Breast epithelium (tissue), 4 donors: ENCODE measurements at places on chromosomes 5 and 9. TPM values are rescaled to one million over a fixed set of nuclear protein-coding genes. Genes with fewer than 3 reads are reported as not detected.

Gene LHX6
- 1.8 TPM for total RNA-seq

Gene IFNA13
- total RNA-seq: not detected

Gene DND1
- 2.6 TPM for total RNA-seq

DNA sequence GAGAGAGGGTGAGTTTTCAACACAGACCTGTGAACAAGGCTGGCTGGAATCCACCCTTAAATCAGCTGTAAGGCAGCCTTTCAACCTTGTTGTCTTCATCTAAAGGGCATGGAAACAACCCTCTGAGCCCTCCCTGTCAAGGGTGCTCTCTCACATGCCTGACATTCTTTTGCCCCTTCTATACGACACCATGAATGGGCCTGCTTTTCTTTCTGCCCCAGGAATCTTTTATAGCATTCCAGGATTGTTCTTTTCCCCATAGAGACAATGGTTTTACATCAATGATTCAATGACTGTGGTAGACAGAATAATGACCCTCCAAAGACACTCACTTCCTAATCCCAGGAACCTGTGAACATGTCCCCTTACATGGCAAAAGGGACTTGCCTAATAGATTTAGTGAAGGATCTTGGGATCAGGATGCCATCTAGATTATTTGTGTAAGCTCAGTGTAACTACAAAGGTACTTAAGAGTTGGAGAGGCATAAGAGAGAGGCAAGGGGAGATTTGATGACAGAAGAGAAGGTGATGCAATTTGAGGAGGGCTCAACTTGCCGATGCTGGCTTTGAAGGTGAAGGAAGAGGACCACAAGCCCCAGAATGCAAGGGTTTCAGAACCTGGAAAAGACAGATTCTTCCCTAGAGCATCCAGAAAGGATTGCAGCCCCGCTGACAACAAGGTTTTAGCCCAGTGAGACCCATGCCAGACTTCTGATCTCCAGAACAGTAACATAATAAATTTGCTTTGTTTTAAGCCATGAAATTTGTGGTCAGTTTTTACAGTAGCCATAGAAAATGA is 29.2 kb upstream of the HMHB1 start:
- no peaks in the 10 kb centered on the region for H3K36me3 ChIP-seq
- no peak for DNase-seq
- H3K27ac ChIP-seq: no peak overlapping the region
- no peak overlapping the region for H3K4me3 ChIP-seq

DNA sequence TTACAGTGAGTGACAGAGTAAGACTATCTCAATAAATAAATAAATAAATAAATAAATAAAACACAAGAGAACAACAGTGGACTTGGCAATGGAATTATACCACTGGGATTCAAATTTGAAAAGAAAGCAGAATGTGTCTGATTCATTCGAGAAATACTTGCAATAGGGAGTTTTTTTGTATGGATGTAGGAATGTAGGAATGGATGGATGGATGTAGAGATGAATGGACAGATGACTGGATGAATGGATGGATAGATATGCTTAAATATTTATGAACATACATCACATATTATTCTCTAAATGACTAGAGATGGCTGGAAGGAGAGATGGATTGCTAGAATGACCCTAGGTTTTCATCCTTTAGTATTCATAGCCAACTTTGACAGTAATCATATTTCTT is 22.0 kb upstream of the CEMIP2 start:
- H3K4me3 ChIP-seq: no peak overlapping the region
- H3K36me3 ChIP-seq: no peaks in the 10 kb centered on the region
- no peak overlapping the region for H3K27ac ChIP-seq
- no peak for DNase-seq
- no peaks in the 10 kb centered on the region for H3K27me3 ChIP-seq
- H3K4me1 ChIP-seq: no peaks in the 10 kb centered on the region

DNA sequence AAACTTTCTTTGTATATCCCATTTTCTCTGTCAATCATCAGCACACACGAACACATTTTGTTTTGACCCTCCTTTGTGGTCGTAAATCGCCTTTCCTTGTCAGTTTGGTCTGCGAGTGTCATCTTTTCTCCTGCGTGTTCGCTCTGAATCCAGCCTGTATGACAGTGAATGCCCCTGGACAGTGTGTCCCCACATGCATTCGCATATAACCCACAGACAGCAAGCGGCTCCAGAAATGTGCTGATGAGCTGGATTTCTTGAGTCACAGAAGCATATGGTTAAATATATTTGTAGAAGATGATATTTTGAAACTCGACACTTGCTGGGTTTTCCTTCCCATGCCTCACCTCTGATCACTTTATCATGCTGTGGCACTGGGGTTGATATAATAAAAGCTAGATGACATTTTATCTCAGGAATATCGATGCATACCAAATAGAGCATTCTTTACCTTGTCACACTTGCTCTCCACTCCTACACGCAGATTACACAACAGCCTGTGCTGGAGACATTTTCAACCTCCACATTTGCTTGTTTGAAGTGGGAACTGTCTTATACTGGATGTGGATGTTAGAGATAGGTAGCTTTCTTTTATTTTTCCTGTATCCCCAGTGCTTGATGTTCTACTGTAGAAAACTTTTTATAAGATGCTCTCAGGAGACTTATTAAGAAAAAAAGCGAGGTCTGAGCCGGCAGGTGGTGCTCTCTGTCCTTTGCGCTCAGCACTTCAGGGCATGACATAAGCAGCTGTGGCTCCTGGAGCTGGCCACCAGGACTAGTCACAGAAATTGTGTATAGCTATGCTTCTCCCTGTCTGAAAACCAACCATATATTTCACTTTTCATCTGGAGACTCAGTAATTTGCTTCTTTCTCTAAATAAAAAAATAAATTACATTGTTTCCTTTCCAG is 215.1 kb downstream of the SH3GL2 start:
- no peaks in the 10 kb centered on the region for H3K36me3 ChIP-seq
- H3K27me3 ChIP-seq: no peaks in the 10 kb centered on the region
- H3K4me1 ChIP-seq: no peaks in the 10 kb centered on the region

- DNase-seq: no peak
- H3K4me1 ChIP-seq: no peaks in the 10 kb centered on the region
- peak overlapping the region; percentile 9 for H3K27ac ChIP-seq
- H3K4me3 ChIP-seq: no peak overlapping the region
- no peaks in the 10 kb centered on the region for H3K27me3 ChIP-seq
Observed at GRCh38 chr5:180043377-180043776, 28.2 kb downstream of the RNF130 start.

GRCh38 chr9:125405938-125406809 is 144.5 kb downstream of the GAPVD1 start:
- no peak overlapping the region for H3K27ac ChIP-seq
- H3K36me3 ChIP-seq: no peaks in the 10 kb centered on the region
- no peak for DNase-seq
- H3K27me3 ChIP-seq: no peaks in the 10 kb centered on the region
- H3K4me3 ChIP-seq: no peak overlapping the region

DNA sequence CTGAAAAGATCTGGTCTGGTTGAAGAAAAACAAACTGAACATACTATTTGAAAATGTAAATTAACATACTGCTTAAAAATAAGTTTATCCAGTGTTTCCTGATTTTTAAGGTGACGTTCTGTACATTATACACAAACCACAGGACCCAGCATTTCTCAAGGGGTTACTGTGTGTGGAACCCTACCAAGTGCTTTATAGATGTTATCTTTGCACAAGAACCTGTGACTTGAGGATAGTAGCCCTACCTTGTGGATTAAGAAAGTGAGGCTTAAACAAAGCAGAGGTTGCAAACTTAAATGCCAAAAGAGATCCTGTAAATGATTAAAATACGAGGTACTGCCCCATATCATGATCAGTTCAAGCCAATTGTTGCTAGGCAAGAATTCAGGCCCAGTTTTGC is 4.7 kb downstream of the KLF9 start:
- H3K4me3 ChIP-seq: peak overlapping the region; percentile 98
- peaks cover 26% of the 10 kb centered on the region for H3K4me1 ChIP-seq
- peak overlapping the region; percentile 100 for H3K27ac ChIP-seq
